Naive thymus-derived CD8-positive, alpha-beta T cell (primary cell): ENCODE measurements at places on chromosomes 1 and 21.

DNA sequence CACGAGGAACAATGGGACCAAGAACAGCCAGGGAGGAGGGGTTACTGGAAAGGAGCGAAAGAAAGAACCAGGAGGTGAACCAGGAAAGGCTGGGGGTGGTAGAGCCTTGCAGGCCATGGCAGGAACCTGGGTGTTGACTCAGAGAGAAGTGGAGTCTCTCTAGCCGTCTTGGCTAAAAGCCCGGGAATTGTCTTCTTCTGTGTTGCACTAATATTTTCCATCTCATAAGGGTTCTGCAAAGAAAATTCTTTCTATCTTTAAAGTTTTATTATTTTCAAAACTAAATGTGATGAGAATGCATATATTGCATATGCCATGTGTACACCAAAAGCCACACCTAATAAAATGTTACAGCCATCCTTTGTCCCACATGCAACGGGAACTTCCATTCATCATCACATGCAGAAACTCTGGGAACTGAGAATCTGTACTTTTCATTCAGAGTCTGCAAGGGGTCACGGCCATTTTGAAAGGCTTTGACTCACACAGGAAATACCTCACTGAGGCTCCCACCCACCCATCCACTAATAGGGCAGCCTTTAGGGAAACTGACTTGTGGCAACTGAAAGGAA, 38.0 kb downstream of the ERG start:
- DNase-seq = no peak

DNA sequence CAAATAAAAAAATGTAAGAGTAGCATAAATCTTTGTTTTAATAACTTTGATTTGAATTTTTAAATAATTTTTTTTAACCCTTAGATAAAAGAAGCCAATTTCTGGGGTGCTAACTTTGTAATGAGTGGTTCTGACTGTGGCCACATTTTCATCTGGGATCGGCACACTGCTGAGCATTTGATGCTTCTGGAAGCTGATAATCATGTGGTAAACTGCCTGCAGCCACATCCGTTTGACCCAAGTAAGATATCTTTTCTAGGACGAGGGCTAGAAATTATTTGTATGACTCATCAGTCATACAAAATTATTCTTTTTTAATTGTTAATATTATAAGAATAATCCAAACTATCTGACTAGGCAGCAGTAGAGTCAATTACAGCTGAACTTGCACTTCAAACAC, 71.2 kb downstream of the GPR161 start:
- no peak for DNase-seq

DNA sequence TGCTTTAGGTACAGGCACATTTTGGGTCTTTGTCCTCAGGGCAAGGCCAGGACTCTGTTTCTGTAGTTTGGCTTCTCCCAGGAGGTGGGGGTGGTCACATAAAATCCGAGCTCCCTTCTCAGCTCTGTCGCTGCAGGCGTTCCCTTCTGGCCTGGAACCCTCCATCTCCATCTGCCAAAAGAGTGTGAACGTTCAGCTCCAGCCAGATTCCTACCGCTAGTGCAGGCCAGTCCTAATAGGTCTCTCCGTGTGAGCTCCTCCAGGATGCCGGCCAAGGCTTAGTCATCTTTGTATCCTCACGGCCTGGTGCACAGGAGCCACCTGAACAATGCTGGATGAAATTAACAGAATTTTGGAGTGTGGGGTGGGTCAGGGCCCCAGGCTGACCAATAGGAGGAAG, 19.9 kb upstream of the KCNA10 start:
- no peak for DNase-seq

DNA sequence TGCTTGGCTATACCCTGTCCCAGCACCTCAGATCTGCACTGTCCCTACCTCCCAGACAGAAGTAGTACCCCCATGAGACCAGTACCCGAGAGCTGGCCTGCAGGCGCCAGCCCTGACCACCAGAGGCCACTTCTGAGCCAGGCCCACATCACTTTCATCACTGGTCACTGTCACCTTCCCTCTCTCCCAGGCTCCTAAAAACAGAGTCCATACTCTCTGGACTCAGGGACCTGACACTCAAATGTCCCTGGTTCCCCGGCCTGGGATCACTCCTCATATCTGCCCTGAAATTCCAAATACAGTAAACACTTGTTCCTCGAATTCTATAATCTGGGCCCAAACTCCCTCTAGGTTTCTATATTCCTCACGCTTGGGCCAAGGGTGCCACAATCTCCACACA, 18.7 kb downstream of the TMEM53 start:
- DNase-seq = no peak

GRCh38 chr1:94045465-94046056, 75.4 kb downstream of the ABCA4 start:
- DNase-seq = no peak

DNA sequence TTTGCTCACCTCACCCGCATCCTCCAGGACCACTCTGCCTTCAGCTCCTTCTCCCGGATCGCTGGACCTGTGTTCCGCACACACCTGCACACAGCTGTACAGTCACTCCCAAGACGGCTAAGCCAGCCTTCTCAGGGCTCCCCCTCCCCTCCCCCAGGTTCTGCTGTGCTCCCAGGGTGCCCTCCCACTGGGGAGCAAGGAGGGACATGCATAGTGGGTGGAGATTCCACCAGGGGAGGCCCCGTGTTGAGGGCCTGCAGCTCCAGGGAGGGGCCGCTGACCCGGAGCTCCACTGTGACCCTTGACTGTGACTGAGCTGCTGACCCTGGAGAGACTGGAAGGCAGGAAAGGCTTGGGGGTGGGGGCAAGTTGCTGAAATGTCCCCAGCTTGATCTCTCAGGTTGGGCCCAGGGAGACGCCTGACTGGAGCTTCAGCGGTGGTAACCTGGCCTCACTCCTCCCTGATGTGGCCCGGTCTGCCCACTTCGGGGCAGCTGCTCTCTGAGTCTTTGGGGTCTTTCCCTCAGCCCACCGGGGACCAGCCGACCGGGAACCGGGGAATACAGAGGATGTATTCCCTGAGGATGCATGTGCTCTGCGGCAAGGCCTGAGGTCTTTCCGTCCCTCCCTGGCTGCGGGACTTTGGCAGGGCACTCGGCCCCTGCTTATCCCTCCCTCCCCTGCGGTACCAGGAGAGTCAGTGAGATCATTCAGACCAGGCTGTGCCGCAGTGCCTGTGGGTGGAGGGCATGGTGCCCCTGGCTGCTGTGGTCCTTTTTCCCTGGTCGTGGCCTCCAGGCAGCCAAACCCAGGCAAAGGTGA, 28.6 kb upstream of the PLCH2 start:
- DNase-seq = no peak

GRCh38 chr1:228925691-228926090, 190.4 kb downstream of the RHOU start:
- no peak for DNase-seq

DNA sequence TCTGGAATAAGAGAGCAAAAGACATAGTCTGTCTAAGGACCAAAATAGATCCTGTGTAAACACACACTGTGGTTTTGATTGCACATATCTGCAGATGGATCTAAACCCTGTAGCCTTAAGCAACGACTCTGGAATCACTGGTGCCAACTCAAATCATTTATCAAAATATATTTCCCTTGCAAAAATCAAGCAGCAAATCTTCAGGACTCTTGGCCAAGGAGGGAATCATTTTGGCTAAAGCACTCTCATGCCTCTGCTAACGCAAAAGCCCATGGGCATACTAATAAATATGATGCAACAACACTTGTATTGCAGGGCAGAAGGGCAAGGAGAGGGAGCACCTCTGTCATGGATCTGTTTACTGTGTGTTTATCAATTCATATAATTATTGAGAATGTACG, 155.4 kb upstream of the DUSP10 start:
- DNase-seq = no peak

DNA sequence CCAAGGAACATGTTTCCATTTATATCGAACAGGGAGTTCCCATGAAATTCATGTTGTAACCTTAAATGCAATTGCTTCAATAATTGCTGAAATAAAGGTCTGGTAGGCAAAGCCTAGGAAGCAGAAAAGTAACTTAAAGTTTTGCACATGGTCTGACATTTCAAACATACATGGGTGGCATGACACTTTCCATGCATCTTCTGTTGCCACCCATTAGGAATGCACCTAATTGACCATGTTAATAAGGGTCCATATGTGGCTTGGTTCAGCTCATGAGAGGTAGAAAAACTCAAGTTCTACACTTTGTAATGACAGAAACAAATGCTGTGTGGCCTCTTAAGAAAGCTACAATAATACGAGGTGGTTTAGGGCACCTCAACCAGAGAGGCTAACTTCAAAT, 72.0 kb upstream of the GORAB start:
- no peak for DNase-seq

DNA sequence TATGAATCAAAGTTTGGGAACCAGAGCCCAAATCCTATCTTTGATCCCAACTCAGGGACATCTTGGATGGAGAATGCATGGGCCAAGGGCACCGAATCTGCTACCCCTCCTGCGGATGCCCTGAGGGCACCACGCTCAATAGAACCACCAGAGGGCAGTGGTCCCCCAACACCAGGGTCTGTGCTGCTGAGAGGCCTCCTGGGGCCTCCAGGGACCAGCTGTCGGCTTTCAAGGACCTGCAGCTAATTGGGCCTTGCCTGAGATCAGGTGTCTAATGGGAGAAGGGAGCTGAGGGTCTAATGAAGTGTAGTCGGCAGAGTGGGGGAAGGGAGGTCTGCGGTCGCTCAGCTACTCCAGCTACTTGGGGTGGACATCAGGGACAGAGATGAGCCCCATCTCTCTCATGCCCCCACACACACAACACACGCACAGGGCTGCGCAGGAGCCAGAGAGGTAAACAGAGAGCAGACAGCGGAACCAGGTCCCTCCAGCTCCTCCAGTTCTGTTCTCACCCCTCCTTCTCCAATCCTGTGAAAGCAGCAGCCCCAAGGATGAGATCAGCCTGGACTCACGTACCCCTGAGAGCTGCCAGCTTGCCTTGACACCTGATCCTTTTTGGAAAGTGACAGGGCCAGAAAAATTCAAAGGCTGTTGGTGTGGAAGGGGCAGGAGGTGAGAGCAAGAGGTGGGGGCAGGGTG, 34.9 kb upstream of the PPP1R15B start:
- DNase-seq = peak; percentile 65

GRCh38 chr1:117059334-117059677, 820 bp upstream of the TTF2 start:
- peak; percentile 66 for DNase-seq

- peak; percentile 4 for DNase-seq
Measured at GRCh38 chr21:20971296-20971921, 26.8 kb upstream of the NCAM2 start.

- no peak for DNase-seq
Measured at GRCh38 chr21:35952651-35953340, 107.5 kb downstream of the SETD4 start.

DNA sequence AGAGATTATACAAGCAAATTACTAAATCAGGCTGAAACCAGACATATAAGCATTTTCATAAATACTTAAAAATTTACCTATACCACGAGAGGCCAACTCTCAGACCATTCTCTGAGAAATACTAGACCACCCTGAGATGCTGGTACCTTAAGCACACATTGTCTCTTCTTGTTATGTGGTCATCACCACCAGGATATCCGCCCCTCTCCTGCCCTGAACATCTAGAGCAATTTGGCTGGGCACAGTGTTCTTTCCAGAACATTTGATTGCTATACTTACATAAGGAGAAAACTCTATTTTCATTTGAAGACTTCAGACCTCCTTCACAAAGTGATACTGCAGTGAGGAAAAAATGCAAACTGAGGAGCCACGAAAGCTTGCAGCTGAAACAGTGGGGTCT, 36.2 kb upstream of the DUSP10 start:
- peak; percentile 41 for DNase-seq

GRCh38 chr21:44530903-44531605, 8.9 kb downstream of the KRTAP10-1 start:
- no peak for DNase-seq

GRCh38 chr1:55823541-55824250, 608.5 kb upstream of the USP24 start:
- DNase-seq = no peak

DNA sequence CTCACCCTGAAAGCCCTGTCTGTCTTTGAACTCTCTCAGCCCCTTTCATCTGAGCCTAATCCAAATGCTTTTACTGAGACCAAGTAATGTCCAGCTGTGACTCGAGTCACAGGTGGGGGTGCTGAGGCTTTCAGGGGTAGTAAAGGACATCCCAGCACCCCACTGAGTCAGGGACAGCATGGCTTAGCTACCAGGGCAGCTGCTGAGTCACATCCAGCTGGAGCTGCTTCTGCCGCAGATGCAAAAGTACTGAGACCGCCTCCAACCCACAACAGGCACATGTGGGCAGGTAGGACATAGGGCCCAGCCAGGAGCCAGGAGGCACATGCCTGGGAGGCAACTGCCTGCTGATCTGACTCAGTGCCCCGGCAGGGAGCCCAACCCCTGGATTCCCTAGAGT, 6.7 kb upstream of the VSIG8 start:
- no peak for DNase-seq

DNA sequence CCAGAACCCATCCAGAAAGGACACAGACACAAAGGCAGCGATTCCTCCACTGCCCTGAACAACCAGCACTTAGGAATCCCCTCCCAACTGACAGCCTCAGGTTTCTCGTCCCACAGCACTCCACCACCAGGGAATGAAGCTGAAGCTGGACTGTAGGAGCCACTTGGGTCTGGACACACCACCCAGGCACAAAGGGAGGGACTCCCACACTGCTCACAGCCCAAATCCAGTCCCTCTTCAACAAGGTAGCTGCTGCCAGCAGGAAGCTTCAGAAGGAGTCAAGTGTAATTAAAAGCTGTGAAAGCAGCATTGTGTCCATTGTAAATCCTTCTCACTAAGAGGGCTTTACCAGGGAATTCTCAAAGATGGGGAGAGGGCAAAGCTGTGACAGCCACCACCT, 29.0 kb downstream of the LMX1A start:
- DNase-seq = no peak

- no peak for DNase-seq
Measured at GRCh38 chr1:37151789-37152188, 117.5 kb upstream of the GRIK3 start.

DNA sequence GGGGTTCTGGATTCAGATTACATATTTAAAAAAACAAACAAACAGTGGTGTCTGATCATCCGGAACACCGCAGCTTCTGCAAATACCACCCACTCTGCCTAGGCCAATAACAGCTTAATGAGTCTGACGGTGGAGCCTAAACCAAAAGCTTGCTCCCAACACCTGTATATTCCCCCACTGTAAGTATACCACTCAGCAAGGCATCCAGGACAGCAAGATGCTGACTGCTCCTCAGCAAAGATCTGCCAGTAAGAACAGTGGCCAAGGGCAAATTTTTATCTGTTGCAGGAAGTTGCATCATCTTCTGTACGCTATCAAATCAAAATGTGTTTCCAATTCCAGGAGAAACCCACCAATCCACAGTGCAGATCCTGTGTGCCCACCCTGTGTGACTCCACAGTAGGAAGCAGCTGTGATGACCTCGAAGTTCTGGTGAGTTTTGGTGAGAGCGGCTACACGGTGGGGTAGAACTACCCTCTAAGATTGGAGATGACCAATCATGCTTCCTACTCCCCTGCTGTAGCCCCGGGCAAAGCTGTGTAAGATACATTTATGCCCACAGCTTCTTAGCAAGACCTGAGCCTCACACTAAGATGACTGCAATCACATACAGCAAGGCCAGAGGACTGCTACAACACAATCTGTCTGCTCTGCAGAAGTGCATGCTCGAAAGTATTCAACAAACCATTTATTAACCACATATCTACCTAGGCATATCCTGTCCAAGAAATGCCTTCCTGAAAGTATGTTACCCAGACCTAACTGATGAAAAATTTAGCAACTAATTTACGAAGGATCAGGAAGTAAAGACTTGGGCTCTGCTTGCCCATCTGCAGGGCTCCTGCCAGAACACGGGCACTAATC, 30.5 kb downstream of the SIPA1L2 start:
- no peak for DNase-seq

- no peak for DNase-seq
Measured at GRCh38 chr1:9200441-9200840, 34.1 kb upstream of the H6PD start.

GRCh38 chr21:46311568-46311967, 12.1 kb downstream of the C21orf58 start:
- no peak for DNase-seq
